ENCODE measurements at places on chromosomes 5 and 9. TPM values are rescaled to one million over a fixed set of nuclear protein-coding genes. Genes with fewer than 3 reads are reported as not detected.
A peak's percentile ranks its signal among the peaks of the same experiment; 100 is the strongest.

GRCh38 chr5:102090770-102091169 is 205.3 kb downstream of the SLCO4C1 start:
- peak; percentile 5 for DNase-seq

DNA sequence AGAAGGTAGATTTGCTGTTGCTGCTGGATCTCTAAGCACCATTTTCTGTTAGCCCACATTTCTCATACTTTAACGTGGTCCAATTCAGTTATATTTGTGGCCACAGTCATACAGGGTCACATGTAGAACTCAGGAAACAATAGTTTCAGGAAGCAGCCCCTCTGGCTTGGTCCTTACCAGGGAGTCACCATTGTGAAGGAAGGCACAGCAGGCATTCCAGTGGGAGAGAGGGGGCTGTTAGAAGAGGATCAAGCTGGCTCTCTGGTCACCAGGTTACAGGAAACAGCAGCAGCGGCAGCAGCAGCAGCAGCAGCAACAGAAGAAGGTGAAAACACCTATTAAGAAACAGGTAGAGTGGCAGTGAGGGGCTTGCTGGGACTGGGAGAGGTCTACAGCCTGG is 14.5 kb downstream of the C9orf43 start:
- no peak for DNase-seq

- DNase-seq, result no peak
Measured at GRCh38 chr9:17166346-17166745, 31.5 kb downstream of the CNTLN start.

UCK1 gene
- 15.2 TPM for total RNA-seq

MRPL36 gene
- total RNA-seq, result 51.4 TPM

GRCh38 chr5:167642181-167642580 is 649.3 kb upstream of the WWC1 start:
- DNase-seq, result no peak

DNA sequence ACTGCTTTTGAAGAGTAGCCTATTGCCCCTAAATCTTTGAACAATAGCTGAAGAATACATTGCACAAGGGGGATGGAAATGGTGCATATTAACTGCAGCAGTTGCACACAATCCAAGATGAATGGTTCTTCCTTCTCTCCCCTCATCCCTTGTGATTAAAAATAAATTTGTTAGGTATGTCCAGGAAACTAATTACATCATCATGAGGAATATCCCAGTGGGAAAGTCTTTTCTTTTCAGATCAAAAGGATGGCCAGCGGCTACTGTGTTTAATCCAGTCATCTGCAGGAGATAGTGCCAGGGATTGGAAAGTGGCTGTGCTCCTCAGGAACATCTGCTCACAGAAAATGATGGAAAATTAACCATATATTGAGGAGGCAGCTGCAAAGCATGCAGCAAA is 508.4 kb upstream of the SEMA6A start:
- DNase-seq, result no peak

GRCh38 chr5:128487041-128487440 is 51.0 kb downstream of the FBN2 start:
- DNase-seq, result no peak

CD14 gene
- 0.26 TPM for total RNA-seq

HMCN2 gene
- total RNA-seq, result 0.05 TPM

DNA sequence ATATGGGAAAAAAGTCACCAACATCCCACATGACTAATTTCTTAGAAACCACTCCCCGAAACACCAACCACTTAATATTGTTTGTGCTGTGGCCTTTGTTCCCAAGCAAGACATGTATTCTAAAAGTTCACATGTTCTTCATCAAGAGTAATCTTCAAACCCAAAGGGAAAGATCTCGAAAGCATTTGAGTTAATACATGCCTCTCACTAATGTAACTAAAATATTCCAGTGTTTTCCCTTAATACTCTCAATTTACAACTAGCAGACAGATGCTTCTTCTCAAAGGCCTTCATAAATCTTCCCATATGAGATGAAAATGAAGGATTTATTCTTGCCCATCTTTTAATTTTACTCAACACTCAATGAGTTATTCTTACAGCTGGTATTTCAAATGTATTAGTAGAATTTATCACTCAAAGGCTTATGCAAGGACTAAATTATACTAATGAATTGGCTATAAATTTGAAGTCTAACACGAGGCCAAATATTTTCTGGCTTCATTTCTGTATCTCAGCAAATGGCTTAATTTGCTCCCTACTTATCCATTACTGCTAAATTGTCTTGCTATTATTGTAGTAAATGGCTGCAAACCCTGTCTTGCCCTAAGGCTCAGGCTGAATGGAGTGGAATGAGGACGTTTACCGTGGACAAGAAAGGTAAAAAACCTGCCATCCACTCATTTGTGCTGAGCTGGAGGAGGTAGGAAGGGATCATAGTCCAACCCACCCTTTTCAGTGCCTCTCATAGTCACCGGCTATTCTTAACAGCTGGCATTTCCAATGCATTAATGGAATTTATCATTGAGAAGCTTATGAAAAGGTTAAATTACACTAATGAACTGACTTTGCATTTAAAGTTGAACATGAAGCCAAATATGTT is 474.4 kb downstream of the RASEF start:
- DNase-seq, result no peak

DNA sequence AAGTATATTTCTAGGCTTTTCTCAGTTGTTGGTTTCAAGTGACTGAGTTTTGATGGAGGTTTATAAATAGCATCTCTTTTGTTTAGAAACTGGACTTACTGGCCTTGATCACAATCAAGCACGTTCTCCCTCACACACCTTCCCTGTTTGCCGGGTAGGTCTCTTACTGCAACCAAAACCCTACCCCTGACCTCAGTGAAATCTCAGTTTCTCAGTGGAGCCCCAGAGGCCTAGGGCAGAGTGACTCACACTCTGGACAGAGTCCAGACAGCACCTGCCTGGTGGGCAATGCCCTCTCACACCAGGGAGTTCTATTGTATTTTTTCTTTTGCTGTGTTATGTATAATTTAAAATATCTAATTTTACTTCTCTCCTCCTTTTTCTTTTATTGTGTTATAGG is 48.4 kb upstream of the EPB41L4B start:
- no peak for DNase-seq

- no peak for DNase-seq
Measured at GRCh38 chr5:168342151-168342825, 50.8 kb downstream of the WWC1 start.

LRRC19 gene
- total RNA-seq, result not detected

GRCh38 chr5:57761513-57761912 is 278.9 kb upstream of the ACTBL2 start:
- DNase-seq, result no peak

DNA sequence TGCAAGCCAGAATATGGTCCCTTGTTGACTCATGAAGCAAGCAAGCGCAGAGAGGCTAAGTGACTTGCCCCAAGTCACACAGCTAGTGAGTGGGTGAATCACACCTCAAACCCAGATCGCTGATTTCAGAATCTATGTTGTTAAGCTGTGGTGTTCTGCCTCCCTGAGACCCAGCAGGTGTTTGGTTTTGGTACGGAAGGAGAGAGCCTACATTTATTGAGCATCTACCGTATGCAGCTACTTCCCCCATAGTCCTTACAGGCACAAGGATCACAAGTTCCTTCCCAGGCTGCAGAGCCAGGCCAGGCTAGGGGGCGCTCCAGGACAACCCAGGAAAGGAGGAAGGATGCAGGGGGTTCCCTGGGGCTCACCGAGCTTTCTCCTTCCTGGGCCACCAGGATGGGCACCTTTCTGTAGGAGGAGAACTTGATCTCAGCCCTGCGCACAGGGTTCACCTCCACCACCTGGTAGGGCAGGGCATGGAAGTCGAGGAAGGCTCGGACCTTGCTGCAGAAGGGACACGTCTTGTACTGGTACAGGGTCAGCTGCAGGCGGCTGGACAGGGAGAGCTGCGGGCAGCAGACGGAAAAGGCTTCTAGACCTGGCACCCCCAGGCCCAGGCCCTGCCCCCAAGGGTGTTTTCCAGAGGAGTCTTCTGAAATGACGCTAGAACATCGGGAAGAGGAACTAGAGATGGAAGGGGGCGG is 2.5 kb downstream of the PTGES2 start:
- DNase-seq, result peak; percentile 77

DNA sequence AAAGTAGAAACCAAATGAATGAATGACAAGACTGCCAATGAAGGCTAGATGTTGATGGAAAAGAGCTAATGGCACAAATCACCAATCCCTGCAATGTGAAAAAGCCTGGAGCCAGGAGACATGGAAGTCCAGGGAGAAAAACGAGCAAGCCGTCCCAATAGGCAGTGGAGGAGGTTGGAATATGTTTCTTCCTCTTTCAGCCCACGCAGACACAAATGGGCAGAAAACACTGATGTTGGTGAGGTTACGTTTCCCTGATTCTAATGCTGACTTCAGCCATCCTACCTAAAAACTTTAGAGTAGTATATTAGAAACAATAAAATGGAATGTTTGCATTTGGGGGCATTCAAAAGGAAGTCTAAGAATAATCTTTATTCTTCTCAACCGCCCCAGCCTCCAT is 23.9 kb upstream of the KIF2A start:
- no peak for DNase-seq

DNA sequence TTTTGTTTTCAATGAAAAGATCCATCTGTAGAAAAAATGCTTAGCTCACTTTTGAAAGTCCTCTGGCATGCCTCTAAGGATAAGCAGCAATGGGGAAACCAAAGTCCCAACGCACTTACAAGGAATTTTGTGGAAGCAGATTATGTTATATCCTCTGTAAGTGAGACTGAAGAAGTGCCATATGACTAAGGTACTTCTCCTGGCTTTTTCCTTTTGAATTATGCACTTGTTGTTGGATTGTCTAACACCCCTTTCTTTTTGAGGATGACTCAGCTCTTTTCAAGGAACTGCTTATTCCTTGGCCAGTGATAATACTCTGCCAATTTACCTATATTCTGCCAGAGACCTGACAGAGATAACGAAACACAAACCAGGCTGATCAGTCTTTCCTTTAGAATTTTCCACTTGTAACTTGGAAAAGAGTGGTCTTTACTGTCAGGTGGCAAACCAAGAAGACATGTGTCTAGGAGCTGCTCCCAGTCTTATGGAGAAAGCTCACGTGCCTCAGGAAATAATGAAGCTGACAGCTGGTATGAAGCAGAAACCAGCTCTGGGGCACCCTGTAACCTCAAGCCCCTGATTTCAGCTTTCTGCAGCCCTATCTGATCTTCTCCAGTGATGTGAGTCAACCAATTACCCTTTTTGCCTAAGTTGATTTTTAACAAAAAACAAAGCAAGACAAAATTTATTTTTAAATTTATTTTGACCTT is 290.8 kb upstream of the FBXL7 start:
- no peak for DNase-seq

PCDHB3 gene
- total RNA-seq, result not detected

RLN2 gene
- 6.9 TPM for total RNA-seq

DNA sequence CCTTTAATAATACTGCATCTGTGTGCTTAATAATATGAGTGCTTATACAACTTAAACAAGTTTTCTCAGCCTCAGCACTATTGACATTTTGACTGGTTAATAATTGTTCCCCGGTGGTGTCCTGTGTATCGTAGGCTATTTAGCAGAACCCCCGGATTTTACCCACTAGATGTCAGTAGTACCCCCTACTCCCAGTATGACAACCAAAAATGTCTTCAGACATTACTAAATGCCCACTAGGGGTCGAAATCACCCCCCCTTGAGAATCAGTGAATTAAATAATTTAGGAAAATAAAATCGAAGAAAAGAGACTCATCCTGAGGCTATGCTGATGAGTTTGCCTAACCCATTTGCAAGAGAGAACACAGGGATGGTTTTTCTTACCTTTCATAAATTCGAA is 166.3 kb downstream of the ATP10B start:
- no peak for DNase-seq

DNA sequence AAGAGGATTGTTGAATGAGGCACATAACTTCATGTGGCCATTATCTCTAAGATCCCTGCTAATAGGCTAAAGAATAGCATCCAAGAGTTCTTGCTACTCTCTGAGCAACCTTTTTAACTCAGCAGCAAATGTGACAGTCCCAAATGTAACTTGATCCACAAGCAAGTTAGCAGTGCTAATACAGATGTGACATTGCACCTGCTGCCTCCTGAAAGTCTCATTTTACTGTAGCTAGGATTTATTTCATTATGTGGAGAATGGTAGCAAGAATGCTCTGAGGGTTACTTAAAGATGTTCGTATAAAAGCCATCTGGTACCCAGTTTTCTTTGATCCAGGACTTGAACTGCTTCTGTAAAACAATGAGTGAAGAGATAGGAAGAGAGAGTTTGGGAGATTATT is 45.8 kb downstream of the CDH10 start:
- DNase-seq, result no peak

- DNase-seq, result no peak
Measured at GRCh38 chr9:128242124-128242523, 33.7 kb downstream of the GOLGA2 start.

DNA sequence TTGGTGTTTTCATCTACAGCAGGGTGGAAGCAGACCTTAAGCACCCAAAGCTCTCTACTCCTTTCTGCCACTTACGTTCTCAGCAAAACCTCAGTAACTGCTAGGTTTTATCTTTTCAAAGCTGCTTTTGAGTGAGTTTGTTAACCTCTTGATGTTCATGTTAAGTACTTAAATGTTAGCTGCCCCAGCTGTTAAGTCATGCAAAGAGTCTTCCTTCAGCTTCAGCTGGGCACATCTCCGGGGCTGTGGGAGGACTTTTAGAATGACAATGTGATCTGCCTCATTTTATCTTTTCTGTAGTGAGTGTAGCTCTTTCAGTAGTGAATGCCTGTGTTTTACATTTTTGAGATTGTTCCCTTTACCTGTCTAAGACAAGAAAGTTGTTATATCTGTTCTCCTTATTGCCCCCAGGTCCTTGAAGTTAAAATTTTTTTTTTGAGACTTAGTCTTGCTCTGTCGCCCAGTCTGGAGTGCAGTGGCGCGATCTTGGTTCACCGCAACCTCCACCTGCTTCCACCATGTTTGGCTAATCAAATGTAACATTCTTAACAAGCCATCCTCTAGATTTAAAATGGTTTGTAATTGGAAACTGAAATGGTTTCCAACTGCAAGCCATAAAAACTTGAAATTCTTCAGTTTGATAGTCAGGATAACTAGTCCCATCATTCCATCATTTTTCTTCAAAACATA is 19.6 kb downstream of the KDM4C start:
- no peak for DNase-seq

- no peak for DNase-seq
Measured at GRCh38 chr5:142186857-142187594, 78.4 kb downstream of the NDFIP1 start.

DNA sequence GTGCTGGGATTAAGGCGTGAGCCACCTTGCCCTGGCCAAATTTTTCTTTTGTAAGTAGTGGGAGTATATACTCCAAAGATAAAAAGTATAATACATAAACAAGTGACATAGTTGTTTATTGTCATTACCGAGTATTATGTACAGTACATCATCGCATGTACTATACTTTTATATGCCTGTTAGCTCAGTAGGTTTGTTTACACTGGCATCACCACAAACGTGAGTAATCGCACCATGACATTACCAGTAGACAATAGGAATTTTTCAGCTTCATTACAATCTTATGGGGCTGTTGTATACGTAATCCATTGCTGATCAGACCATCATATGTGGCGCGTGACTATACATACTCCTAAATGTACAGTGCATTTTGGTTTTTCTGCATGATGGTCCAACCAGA is 9.8 kb downstream of the SECISBP2 start:
- no peak for DNase-seq

TMEM252 gene
- not detected for total RNA-seq

GRCh38 chr5:410911-411517 is 32.0 kb upstream of the EXOC3 start:
- no peak for DNase-seq

- no peak for DNase-seq
Measured at GRCh38 chr5:50766462-50766861, 100.0 kb downstream of the PARP8 start.
